ENCODE measurements at places on chromosomes 11 and 22.
A peak's percentile ranks its signal among the peaks of the same experiment; 100 is the strongest.

GRCh38 chr11:95248666-95249467 lies 17.9 kb upstream of the SESN3 start:
- DNase-seq, result peak; percentile 15

DNA sequence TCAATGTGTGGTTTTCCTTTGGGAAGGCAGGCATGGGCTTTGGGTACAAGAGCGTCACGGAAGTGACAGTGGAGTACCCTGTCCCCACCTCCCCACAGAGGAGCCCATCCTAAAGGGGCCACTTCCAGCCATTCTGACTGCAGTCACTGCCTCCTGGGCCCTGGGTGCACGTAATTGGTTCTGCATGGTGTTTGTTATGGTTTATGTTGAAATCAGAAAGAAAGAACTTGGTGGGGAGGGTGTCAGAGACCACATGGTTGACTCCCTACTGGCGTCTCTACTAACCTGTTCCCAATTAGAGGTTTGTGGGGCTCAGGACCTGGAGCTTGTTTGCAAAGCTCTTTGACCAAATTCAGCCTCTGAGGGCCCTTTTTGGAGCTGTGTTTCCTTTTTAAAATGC lies 40.8 kb downstream of the RIBC2 start:
- no peak for DNase-seq

- no peak for DNase-seq
Observed at GRCh38 chr11:124176925-124177715, 6.0 kb upstream of the OR10D3 start.

- DNase-seq, result no peak
Observed at GRCh38 chr11:23423104-23423503, 562.8 kb upstream of the CCDC179 start.

DNA sequence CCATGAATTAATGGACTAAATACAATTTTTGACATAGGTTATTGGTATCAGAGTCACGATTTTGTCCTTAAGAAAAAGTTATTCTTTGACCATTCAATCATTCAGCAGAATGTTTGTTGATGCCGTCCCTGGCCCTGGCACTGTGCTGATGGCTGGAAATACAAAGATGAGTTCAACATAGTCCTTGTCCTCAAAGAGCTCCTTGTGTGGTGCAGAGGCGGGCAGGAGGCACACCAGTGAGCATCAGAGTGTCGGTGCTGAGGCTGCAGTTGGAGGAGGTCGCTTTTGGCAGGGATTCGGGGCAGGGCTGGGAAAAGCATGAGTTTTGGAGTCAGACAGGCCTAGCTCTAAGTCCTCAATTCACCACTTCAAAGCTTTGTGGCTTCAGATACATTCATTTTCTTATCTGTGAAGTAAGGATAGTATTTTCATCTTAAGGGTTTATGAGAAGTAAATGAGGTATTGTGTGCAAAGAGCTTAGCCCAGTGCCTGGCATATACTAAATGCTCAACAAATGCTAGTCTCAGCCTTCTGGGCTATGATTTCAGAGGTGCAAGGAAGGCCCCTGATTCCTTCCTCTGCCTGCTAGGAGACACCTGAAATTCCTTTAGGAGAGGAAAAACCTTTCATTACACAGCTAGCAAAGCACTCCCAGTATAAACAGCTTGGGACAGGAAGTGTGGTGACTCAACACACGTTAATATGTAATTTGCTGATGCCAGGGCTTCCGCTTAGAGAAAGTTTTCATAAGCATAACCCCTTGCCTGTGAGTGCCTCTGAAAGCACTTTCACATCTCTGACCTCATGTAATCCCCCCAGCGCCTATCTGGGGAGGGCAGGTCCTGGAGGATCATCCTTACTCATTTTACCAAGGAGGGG lies 113.8 kb downstream of the NECTIN1 start:
- peak; percentile 34 for DNase-seq

DNA sequence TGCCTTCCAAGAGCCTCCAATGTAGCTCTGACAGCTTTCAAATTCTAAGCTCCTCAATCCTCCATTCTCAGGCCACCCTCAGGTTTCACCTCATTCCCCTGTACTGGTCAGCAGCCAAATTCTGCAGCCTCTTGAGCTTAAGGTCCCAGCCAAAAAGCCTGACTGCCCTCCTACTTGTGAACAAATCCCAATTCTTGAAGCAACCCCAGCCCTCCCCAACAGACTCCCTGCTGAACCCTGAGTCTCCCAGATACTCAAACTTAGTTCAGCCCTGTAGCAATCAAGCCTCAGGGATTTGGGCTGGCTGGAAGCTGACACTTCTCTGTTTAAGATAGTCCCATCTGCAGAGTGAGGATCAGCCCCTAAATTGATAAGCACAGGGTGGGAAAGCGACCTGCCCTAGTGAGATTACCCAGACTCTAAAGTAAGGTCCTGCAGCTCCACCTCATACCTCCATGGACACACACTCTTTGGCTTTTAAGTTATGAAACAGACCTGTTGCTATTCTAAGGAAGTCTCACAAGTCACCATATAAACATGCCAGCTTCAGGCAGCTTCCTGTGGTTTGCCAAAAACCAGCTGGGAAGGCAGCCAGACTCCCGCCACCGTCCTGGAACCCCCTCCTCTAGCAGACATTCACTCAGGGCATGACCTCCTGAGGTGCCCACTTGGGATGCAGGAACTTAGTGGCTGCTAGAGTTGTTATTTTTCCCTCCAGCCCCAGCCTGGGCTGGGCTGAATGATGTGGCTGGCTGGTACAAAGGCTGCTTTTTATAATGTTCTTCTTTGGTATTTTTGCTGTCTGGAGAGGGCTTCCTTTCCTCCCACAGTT lies 82.5 kb upstream of the PICALM start:
- DNase-seq, result peak; percentile 15

GRCh38 chr11:93166194-93166593 lies 31.6 kb downstream of the SLC36A4 start:
- DNase-seq, result no peak

- DNase-seq, result no peak
Observed at GRCh38 chr11:8707541-8708191, 25.1 kb downstream of the RPL27A start.

- DNase-seq, result peak; percentile 98
Observed at GRCh38 chr11:44893308-44893822, 57.3 kb downstream of the TP53I11 start.

- peak; percentile 1 for DNase-seq
Observed at GRCh38 chr22:46292173-46292572, 4.5 kb upstream of the GTSE1 start.

DNA sequence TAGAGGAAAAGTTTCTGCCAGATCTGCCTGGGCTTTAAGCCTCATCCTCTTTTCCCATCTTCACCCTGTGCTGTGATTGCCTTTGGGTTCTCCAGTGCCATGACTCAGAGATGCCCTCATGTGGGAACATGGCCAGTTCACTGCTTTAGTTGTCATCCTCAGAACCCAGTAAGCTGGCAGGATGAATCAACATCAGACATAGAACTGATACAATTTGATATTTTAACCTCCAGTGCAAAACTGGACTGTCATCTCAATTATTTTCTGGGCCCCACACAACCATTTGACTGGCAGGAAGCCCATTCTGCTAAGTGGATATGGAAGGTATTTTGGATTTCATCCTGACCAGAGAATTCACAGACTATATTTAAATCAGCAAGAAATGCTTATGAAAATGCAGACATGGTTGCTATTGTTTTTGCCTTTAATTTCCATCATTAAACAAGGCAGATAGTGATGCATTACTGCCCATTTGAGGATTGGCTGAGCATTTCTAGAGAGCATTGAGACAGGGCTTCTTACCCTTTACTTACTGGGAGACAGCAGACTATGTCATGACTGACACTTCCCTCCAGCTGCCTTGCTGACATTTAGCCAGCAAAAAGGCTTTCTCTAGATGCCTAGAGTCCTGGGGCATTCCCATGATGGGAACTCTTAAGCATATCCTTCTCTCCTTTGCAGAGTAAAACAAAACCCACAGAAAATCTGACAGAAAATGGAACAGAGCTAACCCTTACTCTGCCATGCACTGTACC lies 327.1 kb upstream of the MTNR1B start:
- no peak for DNase-seq

DNA sequence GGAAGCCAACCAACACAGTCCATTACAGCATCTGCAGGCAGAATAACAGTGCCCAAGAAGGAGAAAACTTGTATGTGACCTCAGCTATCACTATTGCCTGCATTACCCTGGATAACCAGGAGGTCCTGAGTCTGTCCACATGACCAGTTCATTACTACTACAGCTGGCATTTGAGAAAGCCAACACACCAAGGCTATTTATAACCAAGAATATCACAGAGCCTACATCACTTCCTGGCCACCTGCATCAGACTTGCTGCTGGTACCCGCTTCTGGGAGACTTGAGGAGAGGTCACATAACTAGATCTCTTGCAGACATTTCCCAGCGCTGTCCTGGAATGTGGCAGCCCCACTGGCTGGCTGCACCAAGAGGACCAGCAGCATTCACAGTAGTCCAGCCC lies 11.1 kb upstream of the OR56B4 start:
- no peak for DNase-seq

DNA sequence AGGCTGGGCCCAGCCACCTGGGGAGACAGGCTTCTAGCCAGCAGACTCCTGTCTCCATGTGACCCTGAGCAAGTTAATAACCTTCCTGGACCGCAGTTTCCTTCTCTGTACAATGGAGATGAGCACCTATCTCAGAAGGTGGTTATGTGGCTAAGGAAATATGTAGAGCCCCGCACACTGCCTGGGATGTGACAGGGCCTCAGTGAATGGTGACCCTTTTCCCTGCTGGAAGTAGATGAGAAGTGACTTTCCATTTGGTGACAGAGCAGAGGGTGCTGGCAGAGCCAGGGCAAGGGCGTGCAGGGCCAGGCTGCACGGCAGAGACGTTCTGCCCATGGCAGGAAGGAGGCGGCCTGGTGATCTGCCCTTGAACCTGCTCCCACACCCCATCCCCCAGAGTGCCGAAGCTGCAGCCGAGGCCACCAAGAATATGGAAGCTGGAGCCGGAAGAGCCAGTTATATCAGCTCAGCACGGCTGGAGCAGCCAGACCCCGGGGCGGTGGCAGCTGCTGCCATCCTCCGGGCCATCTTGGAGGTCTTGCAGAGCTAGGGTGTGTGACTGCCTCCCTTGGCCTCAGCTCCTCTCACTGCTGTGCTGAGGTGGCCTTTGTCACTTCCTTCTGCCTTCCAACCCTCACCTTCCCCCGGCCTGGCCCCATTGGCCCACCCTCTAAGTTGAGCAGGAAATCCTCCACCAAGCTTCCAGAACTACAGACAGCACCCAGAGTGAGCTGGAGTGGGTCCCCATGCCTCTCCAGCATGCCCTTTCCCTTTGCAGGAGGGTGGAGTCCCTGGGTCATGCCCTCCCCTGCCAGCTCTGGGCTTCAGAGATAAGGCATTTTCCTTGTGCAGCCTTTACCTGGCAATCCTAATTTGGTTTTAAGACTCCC lies 13.2 kb downstream of the TKFC start:
- no peak for DNase-seq

All from NCI-H82 (cell line).